RPMI7951 (cell line): ENCODE measurements at places on chromosomes 6 and 20.

- DNase-seq = no peak
These were observed 120.1 kb downstream of the MAP3K5 start for GRCh38 chr6:136672144-136672543.

- DNase-seq = peak; percentile 15
These were observed 12.8 kb upstream of the ELOVL5 start for GRCh38 chr6:53361549-53362031.

GRCh38 chr6:16450285-16450684 lies 211.9 kb downstream of the GMPR start:
- peak; percentile 77 for DNase-seq

- peak; percentile 32 for DNase-seq
These were observed 22.9 kb downstream of the CNBD2 start for GRCh38 chr20:35991142-35991771.

- DNase-seq = no peak
These were observed 1.4 kb downstream of the STK38 start for GRCh38 chr6:36545767-36546307.

DNA sequence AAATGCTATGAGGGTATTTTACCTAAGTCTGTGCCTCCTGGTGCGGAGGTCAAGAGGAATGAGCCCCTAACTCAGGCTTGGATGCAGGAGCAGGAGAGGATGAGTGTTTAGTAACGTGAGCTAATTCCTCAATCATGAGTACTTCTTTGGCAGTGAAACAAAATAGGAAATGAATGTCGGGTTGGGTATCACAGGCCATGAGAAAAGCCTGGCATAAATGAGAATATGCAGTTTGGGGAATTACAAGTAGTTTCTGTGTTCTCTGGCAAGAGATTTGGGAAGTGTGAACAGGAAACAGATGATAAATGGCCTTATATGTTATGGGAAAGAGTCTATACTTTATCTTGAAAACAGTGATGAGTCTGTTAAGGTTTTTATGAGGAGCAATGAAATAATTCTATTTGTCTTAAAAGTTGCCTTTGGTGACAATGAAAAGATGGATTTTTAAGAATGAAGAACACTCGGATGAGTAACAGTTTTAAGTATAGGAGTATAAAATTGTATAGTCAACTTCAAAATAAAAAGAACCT lies 59.0 kb upstream of the RNF146 start:
- peak; percentile 2 for DNase-seq

DNA sequence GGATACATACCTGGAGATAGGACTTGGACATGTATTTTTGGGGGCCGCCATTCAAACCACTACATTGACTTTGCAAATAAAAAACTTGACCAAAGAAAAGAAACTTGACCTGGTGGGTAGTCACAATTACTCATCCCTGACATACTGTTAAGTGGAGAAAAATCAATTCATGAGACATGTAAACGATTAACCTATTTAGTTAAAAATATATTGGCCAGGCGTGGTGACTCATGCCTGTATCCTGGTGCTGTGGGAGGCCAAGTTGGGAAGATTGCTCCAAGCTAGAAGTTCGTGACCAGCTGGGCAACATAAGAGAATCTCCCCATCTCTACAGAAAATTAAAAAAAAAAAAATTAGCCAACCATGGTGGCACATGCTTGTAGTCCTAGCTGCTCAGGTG lies 2.5 kb upstream of the SRSF12 start:
- DNase-seq = peak; percentile 67

DNA sequence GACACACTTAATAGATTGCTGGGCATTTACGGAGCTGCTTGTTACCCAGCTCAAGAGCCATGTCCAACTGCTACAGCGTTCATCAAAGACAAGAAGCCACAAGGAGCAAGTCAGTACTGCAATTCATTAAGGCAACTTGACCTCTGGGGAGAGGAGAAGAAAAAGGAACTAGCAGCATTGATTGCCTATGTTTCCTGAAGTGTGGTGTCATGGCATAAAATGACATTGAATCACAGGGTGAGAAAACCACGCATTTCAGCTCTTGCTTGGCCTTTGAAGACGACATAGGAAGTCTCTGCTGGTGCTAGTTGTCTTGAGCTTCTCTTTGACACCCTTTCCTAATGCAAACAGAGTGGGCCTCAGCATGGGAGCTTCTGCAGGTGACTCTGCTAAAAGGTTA lies 139.1 kb downstream of the CDH26 start:
- DNase-seq = no peak

GRCh38 chr20:46204594-46205186 lies 86.6 kb downstream of the CD40 start:
- no peak for DNase-seq

DNA sequence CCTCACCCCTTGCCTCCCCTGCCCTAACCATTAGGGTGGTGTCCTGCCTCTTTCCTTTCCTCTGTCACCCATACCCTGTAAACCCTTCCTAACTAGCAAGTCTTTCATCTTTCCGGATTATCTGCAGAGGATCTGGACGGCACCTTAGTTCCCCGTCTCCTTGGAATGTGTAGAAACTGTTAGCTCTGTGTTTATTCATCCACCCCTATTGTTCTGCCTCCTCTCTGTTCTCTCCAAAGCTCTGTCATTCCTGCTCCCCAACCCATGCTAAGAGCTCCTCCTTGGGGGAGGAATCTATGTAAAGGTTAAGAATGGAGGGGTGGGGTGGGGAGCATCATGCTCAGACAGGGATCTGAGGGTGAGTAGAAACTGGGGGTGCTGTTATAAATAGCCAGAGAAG lies 39.4 kb upstream of the KCNK5 start:
- no peak for DNase-seq

DNA sequence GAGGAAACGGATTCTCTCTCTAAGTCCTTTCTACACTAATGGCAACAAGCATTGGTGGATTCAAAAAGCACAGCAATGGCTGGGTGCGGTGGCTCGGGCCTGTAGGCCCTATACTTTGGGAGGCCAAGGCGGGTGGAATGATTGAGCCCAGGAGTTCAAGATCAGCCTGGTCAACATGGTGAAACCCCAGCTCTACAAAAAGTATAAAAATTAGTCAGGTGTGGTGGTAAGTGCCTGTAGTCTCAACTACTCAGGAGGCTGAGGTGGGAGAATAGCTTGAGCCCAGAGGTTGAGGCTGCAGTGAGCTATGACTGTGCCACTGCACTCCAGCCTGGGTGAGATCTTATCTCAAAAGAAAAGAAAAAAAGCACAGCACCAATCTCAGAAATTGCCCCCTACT lies 19.3 kb downstream of the PAQR8 start:
- DNase-seq = no peak

DNA sequence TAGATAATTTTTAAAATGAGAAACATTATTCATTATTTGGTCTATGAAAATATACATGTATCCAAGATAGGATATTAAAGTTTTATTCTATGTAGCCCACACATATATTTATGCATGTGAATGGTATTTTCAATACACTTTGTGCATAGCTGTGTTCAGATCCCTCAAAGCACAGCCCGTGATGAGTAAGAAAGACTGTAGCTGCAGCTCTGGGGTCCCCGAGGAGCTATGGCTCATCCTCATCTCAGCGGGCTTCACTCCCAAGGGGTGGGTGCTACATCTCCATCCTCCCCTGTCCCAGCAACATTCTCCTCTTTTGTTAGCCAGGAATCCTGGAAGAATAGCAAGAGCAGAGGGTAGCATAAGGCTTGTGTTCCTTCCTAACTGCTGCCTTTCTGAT lies 130.8 kb downstream of the SAMD5 start:
- DNase-seq = no peak
